ENCODE measurements at places on chromosomes 6 and 20.

- DNase-seq = no peak
These were observed 114.6 kb upstream of the PDE10A start for GRCh38 chr6:165777680-165778079.

- DNase-seq = no peak
These were observed 1.8 kb upstream of the LRRC73 start for GRCh38 chr6:43511824-43512415.

- DNase-seq = peak; percentile 2
These were observed 47.8 kb downstream of the ELOVL5 start for GRCh38 chr6:53300656-53301551.

DNA sequence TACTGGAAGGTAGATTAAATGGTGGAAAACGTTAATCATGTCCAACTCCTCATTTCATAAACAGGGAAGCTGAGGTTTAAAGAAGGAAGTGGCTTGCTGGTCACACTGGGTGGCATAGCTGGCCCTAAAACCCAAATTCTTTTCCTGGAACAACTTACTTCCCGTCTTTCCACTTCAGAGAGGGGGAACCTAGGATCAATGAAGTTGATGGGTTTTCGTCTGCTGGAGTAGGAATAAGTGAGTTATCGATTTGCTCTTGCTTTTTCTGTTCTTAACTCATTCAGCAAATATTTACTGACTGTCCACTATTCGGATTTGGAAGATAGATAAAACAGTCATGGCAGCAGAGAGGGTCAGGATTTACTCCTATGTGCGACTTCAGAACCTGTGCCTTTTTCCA, 1.2 kb upstream of the SYS1 start:
- no peak for DNase-seq
